ENCODE measurements at places on chromosomes 3 and 15. TPM values are rescaled to one million over a fixed set of nuclear protein-coding genes. Genes with fewer than 3 reads are reported as not detected.

Gene PTX3
- total RNA-seq: 34.2 TPM

Gene ATG3
- total RNA-seq: 28.0 TPM

Gene EFHB
- total RNA-seq: 2.9 TPM

DNA sequence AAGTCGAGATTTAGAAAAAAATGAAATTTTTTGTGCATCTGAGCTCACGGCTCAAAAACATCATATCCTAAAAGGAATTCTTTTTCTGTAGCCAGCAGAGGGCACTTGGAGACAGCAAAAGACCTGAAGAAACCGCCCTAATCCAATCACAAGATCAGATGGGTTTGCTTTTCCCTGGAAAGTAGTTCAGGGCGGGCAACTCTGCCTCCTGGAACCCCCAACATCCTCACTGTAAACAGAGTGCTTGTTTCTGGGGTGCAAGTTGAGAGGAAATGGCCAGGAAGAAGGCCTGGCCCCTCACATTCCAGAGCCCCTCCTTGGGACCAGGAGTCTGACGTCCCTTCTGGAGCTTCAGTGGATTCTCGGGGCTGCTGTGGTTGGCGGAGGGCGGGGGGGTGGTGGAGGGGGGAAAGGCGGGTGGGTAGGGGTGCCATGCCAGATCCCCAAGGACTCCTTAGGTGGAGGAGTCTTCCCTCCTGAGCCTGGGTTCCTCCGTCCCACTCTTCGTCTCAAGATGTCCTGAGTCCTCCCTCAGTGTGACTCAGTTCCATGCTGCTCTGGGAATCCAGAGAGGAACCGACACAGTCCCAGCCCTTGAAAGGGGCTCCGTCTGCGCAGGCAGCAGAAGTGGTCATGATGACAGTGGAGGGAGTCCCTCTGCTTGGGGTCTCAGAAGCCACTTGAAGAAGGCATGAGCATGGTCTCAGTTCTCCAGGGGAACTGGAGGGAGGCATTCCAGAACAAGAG is 35.9 kb downstream of the CCK start:
- H3K27me3 ChIP-seq: no peaks in the 10 kb centered on the region
- no peak overlapping the region for H3K27ac ChIP-seq

- no peaks in the 10 kb centered on the region for H3K27me3 ChIP-seq
- H3K27ac ChIP-seq: no peak overlapping the region
- H3K36me3 ChIP-seq: no peaks in the 10 kb centered on the region
- H3K4me1 ChIP-seq: no peaks in the 10 kb centered on the region
- DNase-seq: peak; percentile 78
These were observed 34.3 kb downstream of the SEC22C start for GRCh38 chr3:42547401-42547945.

GRCh38 chr15:75693501-75694240 is 19.0 kb downstream of the CSPG4 start:
- H3K27me3 ChIP-seq: no peaks in the 10 kb centered on the region
- H3K4me1 ChIP-seq: peaks cover 57% of the 10 kb centered on the region
- DNase-seq: no peak
- H3K4me3 ChIP-seq: no peak overlapping the region
- peak overlapping the region; percentile 97 for H3K27ac ChIP-seq
- H3K36me3 ChIP-seq: peaks cover 39% of the 10 kb centered on the region

Gene PPP4R2
- 53.2 TPM for total RNA-seq

DNA sequence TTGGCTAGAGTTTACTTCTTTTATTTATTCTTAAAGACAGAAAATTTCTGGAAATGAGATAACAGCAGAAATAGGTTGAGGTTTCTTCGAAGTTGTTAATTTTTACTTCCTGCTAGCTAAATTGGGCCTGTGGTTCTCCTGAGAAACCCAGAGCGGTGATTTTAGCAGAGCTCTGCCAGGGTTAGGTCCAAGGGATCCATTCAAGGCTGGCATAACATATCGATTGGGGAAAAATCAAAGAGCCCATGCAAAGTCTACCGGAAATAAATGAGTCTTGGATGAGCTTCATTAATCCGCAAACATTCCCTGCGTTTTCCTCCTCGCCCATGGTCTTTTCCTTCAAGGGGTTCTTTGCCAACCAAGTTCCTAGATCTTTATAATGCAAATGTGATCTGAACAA is 30.8 kb upstream of the MASP1 start:
- H3K4me3 ChIP-seq: no peak overlapping the region
- peaks cover 9% of the 10 kb centered on the region for H3K4me1 ChIP-seq
- no peaks in the 10 kb centered on the region for H3K27me3 ChIP-seq
- H3K27ac ChIP-seq: no peak overlapping the region

DNA sequence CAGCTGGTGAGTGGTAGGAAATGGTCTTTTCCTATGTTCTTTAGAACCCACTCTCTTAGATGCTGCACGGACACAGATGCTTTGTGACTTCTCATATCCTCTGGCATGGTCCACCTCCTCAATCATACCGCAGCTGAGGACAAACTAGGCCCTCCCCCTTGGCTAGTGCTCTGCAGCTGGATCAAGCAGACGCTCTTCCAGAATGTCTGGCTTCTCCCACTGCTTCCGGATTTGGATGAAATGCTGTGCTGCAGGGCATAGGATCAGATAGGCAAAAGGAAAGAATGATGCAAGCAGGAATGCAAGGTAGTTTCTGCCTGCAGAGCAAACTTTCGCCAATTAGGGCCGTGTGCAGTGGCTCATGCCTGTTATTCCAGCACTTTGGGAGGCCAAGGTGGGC is 75.7 kb upstream of the SLC4A7 start:
- no peaks in the 10 kb centered on the region for H3K27me3 ChIP-seq
- H3K4me3 ChIP-seq: no peak overlapping the region
- H3K4me1 ChIP-seq: peaks cover 25% of the 10 kb centered on the region
- peak; percentile 77 for DNase-seq
- no peaks in the 10 kb centered on the region for H3K36me3 ChIP-seq
- H3K27ac ChIP-seq: no peak overlapping the region

DNA sequence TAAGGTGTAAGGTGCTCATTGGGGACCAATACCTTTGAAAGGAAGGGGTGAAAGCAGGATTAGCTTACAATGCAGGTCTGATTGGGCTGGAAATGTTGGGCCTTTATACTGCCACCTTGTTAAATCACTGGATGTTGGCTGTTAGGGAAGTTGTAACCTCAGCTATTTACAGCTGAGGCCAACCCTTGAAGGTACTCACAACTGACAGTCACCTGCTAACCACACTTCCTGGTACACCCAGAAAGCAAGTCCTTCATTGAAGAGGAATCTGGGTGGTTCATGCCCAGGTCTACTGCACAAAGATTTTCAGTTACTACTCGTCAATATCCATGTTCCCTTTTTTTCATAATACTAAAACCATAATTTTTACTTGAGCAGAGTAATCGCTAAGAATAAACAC is 65.4 kb upstream of the CLDN18 start:
- no peak overlapping the region for H3K27ac ChIP-seq
- no peaks in the 10 kb centered on the region for H3K36me3 ChIP-seq
- H3K27me3 ChIP-seq: no peaks in the 10 kb centered on the region
- H3K4me3 ChIP-seq: no peak overlapping the region

Gene RTP4
- 7.2 TPM for total RNA-seq

GRCh38 chr3:190003681-190004123 is 117.0 kb downstream of the P3H2 start:
- H3K4me1 ChIP-seq: peaks cover 76% of the 10 kb centered on the region
- H3K4me3 ChIP-seq: no peak overlapping the region
- DNase-seq: no peak
- H3K27me3 ChIP-seq: no peaks in the 10 kb centered on the region

DNA sequence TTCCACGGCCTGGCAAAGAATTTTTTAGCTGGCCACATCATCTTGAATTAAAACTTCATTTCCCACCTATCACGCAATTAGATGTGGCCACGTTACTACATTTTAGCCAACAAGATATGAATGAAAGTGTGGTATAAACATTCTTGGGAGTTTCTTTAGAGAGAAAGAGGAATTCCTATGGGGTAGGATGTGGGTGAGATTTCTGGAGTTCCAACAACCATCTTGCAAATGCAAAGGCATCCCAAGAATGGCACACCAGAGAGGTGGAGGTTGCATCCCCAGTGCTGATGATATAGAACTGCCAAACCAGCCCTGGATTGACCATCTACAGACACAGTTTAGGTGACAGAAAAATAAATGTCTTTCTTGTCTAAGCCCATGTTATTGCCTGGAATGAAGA is 66.3 kb upstream of the AKAP13 start:
- no peak overlapping the region for H3K27ac ChIP-seq
- H3K27me3 ChIP-seq: peaks cover 22% of the 10 kb centered on the region
- peaks cover 17% of the 10 kb centered on the region for H3K4me1 ChIP-seq
- no peak overlapping the region for H3K4me3 ChIP-seq

GRCh38 chr3:63048367-63049326 is 173.4 kb upstream of the CADPS start:
- no peak for DNase-seq
- H3K27ac ChIP-seq: no peak overlapping the region
- no peaks in the 10 kb centered on the region for H3K36me3 ChIP-seq
- H3K4me3 ChIP-seq: no peak overlapping the region

All from sigmoid colon (tissue), 7 donors.